ENCODE measurements at places on chromosomes 3 and 15.

GRCh38 chr3:87227835-87228144, 681 bp downstream of the CHMP2B start:
- no peak for DNase-seq

- DNase-seq = no peak
Observed at GRCh38 chr3:81743096-81744025, 18.1 kb downstream of the GBE1 start.

GRCh38 chr3:105791919-105792786, 76.7 kb downstream of the CBLB start:
- no peak for DNase-seq

- DNase-seq = no peak
Observed at GRCh38 chr3:184725176-184725719, 13.4 kb upstream of the MAGEF1 start.

DNA sequence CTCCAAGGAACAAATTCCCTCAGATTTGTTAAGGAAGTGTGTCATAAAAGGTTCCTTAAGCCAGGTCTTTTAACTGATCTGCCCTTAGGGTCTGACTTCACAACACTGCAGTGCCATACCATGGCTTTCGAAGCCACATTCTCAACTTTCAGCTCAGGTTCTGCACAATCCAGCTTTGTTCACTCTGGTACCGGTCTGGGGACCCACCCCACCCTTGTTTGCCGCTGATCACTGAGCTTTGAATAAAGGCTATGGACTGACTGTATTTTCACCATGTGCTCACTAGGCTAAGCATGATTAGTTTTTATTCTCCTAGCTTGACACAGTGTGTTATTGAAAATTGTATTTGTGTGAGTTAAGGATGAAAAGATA, 15.9 kb downstream of the SNX1 start:
- no peak for DNase-seq

DNA sequence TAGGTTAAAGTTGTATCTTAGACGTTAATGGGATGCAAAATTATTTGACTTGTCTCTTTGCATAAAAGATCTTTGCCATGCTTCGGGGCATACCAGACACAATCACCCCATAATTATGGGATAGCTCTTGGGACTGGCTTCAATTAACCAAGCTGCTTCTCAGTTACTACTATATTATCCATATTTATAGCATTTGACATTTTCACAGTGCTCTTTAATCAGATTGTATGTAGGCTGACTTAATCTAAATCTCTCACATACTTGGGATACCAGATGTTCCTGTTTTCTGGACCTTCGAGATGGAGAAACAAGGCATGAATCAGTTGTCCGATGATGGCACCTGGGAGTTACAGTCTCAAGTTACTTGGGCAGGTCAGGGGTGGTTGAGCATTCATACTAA, 27.2 kb upstream of the ABHD17C start:
- DNase-seq = no peak

- no peak for DNase-seq
Observed at GRCh38 chr3:108494906-108495531, 15.4 kb downstream of the MYH15 start.

- no peak for DNase-seq
Observed at GRCh38 chr3:64728428-64728827, 40.6 kb upstream of the ADAMTS9 start.

DNA sequence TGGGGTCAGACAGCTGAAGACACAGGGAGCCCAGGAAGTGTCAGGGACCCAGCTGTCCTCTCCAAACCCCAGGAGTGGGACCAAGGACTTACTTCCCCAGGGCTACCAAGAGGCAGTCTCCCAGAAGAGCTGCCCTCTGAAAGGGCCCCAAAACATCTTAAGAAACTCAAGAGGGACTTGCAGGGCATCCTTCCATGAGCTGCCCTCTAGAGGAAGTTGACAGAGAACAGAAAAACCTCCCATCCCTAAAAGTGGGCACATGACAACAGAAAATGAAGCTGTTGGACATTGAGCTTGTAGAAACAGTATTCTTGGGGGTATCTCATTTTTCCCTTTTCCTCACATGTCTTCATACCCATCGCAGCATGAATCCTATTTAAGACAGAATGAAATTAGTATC, 58.9 kb downstream of the MECOM start:
- no peak for DNase-seq

GRCh38 chr15:73884159-73884558, 10.8 kb downstream of the TBC1D21 start:
- DNase-seq = no peak

- DNase-seq = no peak
Observed at GRCh38 chr3:111414531-111414930, 127.5 kb upstream of the CD96 start.

GRCh38 chr3:106288781-106289180, 420.0 kb upstream of the CBLB start:
- DNase-seq = no peak

DNA sequence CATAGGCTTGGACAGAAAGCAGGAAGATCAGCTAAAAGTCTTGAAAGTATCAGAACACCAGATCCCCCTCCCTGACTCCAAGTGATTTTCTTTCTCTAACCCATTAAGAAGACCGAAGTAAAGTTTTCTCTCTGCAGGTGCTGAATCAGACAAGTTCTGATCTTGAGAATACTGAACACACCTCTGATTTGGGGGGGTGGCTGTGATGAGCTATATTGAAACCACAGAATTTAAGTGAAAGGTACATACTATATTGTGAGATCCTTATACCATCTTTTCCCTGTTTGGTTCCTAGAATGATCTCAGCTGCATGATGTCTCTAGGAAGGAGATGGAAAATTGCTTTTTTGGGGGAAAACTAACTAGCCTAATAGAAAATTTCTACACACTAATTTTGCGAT, 196.0 kb downstream of the DIPK2A start:
- no peak for DNase-seq

GRCh38 chr3:31754575-31755278, 222.0 kb downstream of the STT3B start:
- DNase-seq = no peak

DNA sequence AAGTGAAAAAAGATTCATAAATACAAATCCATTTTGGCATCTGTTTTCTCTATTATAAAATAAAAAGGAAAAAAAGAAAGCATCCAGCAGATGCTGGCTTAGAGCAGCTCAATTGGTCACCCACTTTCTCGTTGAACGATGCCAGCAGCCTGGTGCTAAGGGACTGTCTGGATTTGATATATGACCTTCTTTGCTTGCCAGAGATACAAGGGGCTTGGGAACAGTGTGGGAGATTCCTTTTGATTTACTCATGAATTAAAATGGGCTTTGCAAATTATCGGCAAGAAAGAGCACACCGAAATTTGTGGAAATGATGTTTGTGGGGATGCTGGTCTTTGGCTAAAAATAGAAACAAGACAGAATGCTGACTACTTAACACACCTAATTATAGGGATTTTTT, 210.3 kb upstream of the STT3B start:
- DNase-seq = no peak

GRCh38 chr15:35308802-35309201, 223.7 kb upstream of the NANOGP8 start:
- DNase-seq = no peak

GRCh38 chr3:149891621-149892020, 78.6 kb downstream of the RNF13 start:
- no peak for DNase-seq

DNA sequence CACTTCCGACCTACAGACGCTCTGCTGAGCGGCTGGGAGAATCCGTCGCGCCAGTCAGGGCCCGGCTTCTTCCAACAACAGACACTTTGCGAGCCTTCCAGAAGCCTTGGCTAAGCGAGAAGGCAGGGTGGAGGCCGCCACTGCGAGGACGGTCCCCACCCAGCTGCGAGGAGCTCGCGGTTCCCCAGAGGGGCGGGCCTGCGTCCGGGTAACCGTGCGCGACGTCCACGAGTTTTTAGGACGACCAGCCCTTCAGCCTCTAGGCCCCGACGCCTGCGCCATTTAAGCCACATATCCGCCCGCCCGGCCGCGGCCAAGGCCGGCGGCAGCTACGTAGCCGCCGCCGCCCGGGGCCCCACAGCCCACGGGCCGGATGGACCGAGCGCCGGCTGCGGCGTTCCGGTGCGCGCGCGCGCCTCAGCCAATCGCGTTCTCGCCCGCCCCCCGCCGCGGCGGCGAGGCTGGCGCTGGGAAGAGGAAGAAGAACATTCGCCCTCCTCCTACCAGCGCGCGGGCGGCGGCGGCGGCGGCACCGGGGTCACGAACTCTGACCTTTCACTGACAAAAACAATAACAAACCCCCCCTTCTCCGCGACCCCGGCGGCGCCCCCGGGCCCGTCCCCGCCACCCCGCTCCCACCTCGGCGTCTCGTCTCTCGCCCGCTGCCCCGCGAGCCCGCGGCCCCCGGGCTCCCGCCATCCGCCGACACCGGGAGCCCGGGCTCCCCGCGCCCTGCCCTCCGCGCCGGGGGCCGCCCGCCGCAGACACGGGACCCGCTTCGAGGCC, at the start of gene NR2C2:
Gene NR2C2 (plus strand): TSS at position 484 of the 786 bp plus-strand sequence. CDS start 56,332 bp downstream, outside the sequence.
- DNase-seq = no peak

- DNase-seq = no peak
Observed at GRCh38 chr3:64122476-64122875, 99.2 kb upstream of the PSMD6 start.

DNA sequence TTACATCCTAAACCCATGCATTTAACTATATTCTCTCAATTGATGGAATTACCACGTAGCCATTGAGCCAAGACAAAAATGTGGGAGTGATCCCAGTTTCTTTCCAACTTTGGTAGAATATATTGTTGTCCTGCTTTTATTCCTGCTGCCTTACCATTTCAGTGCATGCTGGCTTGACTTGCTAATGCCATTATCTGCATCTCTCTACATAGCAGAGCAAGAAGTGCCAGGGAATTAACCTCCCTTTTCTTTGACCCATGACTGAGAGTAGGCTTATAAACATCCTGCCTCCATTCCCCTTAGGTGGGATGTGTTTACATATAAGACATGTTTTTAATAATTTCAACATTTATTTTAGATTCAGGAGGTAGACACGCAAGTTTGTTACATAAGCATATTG, 1153.4 kb downstream of the IGSF11 start:
- no peak for DNase-seq

DNA sequence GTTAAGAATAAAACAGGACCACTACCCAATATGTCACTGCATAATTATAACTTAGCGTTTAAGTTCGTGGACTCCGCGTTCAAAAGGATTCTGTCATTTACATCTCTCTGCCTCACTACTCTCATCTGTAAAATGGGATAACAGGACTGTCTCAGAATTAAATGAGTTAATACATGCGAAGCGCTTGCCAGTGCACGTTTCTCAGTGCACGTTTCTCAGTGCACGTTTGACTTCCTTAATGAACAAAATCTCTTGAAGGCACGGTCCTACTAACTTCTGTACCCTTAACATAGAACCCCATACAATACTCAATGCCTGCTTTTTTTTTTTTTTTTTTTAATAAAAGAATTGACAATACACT, 499 bp downstream of the RABL3 start:
- DNase-seq = no peak

- no peak for DNase-seq
Observed at GRCh38 chr3:11307830-11308432, 35.7 kb downstream of the ATG7 start.

DNA sequence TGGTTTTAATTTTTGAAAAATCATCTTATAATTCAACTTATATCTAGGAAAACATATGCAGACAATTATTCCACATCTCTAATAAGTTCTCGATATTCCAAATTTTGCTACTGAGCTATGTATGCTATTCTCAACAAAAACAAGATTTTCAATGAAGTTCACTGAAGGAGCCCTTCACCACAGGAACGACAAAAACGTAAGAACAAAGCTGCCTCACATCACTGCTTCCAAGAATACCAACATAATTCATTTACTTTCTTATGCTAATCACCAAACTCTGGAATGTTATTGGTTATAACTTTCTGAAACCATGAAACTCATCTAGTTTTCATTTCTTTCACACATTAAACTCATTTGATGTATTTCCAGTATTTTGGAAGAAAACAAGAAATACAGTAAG, 49.7 kb downstream of the GNB4 start:
- no peak for DNase-seq

DNA sequence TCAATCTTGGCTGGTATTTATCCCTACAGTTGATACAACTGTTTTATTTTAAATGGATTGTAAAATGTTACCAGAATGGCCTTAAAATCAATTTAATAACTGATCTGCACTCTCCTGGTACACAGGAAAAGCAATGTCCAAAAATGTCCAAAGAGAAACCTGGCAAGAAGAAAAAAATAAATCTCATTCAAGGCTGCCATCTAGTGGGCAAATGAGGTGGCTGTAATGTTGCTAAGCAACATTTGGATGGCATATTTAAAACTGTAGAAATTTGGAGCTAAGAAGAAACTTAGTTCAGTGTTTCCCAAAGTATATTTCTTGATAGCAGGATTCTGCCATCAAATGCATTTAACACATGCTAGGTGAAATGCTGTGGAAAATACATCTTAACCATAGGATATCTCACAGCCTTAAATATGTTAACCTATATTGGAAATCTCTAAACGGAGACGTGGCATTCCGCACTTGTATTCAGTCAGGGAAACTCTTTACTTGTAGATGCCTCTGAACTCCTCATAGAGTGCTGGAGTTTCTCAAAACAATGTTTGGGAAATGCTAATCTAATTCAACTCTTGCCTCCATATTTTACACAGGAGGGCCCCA, 216.8 kb downstream of the ERC2 start:
- no peak for DNase-seq

DNA sequence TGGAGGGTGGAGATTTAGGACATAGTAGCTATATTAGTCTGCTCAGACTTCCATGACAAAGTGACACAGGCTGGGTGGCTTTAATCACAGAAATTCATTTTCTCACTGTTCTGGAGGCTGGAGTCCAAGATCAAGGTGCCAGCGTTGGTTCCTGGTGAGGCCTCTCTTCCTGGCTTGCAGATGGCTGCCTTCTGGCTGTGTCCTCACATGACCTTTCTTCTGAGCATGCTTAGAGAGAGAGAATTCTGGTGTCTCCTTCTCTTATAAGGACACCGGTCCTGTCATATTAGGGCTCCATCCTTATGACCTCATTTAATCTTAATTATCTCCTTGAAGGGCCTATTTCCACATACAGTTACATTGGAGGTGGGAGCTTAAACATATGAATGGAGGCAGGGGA, 14.9 kb upstream of the SHC4 start:
- DNase-seq = no peak

GRCh38 chr15:95429345-95429744, 901.2 kb upstream of the NR2F2 start:
- no peak for DNase-seq

GRCh38 chr3:56837196-56837955, 35.6 kb upstream of the ARHGEF3 start:
- no peak for DNase-seq

DNA sequence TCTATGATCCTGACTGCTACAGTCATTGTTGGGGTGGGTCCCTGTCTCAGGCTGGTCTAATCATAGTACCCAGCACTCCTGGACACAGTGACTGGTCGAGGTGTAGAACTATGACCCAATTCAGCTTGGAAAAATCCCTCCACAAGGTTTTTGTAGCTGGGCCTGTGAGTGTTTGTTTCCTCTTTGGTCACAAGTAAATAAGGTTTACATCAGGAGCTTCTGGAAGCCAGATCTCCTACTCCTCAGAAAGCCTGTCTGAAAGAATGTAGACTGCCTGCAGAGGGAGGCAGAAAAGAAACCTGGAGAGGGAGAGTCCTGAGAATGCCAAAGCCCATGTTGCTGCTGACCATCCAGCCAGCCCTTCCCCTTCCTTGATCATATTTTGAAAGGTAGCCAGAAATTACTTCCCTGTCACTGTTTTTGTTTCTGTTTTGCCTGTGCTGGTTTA, 123.2 kb downstream of the RAP2B start:
- DNase-seq = no peak
